ENCODE measurements at places on chromosomes 6 and 20.
A peak's percentile ranks its signal among the peaks of the same experiment; 100 is the strongest.

DNA sequence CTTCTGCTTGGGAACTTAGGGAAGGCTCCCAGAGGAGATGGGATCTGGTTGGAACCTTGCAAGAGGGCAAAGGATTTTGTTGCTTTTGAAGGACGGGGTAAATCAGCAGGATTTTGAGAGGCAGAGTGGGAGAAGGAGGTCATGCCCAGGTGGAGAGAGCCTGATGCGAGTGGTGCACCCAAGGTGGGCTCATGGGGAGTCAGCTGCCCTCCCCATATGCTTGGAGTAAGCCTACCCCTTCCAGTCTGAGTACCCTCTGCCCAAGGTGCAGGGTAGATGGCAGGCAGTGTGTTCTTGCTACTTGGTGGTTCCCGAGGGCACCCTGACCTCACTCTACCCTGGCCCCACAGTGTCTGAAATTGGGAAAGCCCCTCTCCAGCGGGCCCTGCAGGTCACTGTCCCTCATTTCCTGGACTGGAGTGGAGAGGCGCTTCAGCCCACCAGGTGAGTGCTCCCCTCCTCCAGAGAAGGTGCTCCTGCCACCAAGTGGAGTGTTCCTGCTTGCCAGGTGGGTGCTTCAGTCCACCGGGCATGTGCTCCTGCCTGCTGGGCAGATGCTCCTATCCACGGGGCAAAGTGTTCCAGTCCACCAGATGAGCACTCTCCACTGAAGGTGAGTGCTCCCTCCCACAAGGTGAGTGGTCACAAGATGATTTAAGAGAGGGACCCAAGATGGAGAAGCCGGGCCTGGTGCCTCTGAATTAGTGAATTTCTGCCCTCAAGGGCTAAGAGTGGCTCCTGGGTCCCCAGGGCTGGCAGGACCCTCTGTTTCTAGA, 3.4 kb downstream of the BPIFB2 start:
- DNase-seq, result no peak

DNA sequence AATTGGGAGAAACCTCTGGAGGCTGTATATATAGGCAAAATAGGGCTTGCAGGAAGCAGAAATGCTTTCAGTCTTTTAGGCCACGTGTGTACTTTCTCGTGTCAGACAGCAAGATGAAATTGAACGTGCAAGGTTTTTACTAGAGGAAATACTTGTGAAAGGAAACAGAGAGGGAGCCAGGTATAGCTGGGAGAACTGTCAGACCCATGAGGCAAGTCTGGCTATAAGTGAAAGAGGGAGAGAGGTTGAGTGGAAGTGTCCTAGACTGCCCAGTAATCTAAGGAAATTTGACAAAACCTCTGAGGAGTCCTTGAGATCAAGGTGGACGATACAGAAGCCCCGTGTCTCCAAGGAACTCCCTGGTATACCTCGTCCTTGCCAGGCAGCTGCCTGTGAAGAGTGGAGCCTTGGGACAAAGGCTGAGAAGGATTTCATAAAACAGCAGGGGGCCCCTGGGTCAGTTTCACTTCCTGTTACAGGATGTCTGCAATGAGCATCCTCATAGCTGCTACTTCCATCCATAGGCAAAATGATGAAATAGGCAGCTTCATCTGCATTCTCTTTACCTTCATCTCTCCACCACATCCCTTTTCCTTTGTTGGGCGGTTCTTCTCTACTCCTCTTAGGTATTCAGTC, 114.4 kb upstream of the MAP3K7 start:
- DNase-seq, result no peak

- peak; percentile 89 for DNase-seq
Observed at GRCh38 chr6:129635396-129636130, 74.4 kb downstream of the ARHGAP18 start.

- no peak for DNase-seq
Observed at GRCh38 chr6:143399775-143400174, 50.7 kb downstream of the ADAT2 start.

- DNase-seq, result no peak
Observed at GRCh38 chr6:52115145-52115741, 27.8 kb upstream of the PKHD1 start.

DNA sequence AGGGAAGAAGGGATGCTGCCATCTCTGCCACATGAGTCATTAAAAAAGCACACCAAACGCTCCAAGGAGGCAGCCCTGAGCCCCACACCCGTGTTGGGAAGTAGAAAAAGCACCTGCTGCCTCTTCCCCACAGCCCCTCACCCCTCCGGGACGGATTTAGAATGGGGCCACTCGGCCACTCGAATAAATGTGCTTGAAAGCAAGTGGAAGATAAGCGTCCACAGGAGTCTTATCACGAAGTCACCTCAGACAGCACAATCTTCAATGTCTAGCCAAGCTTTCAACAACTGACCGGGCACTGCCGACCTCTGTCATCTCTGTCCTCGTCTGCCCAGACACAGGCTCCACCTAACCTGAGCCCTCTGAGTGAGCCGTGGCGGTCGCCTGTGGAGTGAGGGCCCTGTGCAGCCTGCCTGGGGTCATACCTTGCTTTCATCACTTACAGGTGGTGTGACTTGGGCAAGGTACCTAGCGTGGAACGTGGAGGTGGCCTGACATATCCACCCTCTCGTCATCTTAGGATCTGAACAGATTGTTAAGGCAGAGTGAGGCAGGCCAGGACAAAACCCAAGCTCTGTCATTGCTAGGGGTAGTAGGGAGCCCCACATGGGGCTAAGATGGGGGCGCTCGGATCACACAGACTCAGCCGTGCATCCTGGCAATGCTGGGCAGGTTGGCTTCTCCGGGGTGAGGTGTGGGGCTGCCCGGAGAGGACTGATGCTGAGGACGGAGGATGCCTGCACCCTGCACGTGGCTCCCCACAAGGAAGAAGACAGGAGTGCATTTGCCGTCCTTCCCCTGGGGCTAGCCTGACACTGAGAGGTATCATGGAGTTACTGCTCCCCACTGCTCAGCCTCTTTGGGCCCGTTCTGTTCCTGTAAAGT, 34.8 kb downstream of the PSMG4 start:
- DNase-seq, result no peak

GRCh38 chr20:31934968-31935764, 16.7 kb downstream of the PDRG1 start:
- no peak for DNase-seq

Data from fibroblast of pulmonary artery (primary cell).